Urinary bladder (tissue), 4 donors: ENCODE measurements at places on chromosomes 3 and 15. TPM values are rescaled to one million over a fixed set of nuclear protein-coding genes. Genes with fewer than 3 reads are reported as not detected.

DNA sequence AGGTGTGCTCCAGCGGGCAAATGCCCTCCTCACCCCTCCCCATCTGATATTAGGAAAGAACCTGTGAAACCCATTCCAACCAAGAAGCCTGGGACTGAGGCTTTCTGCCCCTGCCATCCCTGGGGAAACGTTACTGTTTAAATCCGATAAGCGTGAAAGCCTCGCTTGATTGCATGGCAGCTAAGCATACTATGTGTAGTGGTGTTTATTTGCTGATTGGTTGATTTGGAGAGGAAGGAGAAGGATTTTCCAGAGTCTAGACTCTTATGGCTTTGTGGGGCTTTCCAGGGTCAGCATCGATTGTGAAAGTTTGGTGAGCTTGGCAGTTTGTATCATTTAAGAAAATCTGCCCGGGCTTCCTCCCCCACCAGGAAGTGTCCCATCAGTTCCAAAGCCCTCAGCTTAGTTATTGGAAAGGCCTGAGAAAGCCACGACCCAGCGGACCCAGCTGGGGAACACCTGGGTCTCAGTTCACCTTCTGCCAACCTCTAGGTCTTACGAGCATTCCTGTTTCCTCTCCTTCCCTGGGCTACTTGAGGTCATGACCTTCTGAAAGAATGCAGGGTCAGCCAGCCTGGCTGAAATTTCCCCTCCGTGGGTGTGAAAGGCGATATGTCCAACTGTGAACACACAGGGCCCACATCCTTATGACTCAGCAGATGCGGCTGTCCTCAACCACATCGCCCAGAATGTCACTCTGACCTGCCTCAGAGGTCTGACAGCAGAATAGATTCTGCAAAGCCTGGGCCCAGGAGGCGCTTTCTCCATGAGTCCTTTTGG, 62.8 kb upstream of the HERC1 start:
- no peak for DNase-seq

The STAB1 gene
- total RNA-seq, result 73.5 TPM

GRCh38 chr15:52228921-52229320, 37.7 kb upstream of the GNB5 start:
- DNase-seq, result peak; percentile 18

- DNase-seq, result no peak
These were observed 70.3 kb upstream of the ARL8B start for GRCh38 chr3:5051772-5052171.

The ZNF80 gene
- total RNA-seq, result not detected

- no peak for DNase-seq
These were observed 21.3 kb downstream of the TM4SF1 start for GRCh38 chr3:149356044-149356592.

- no peak for DNase-seq
These were observed 1042.1 kb downstream of the TUSC7 start for GRCh38 chr3:117751651-117752050.

The DPPA2 gene
- not detected for total RNA-seq

The RBP2 gene
- total RNA-seq, result not detected

The LRRC3B gene
- total RNA-seq, result 7.1 TPM

- no peak for DNase-seq
These were observed 237.8 kb upstream of the GADL1 start for GRCh38 chr3:31132132-31132769.

The SNX33 gene
- total RNA-seq, result 11.1 TPM

The AZI2 gene
- total RNA-seq, result 115 TPM

GRCh38 chr3:52470920-52471319, 15.5 kb downstream of the NISCH start:
- no peak for DNase-seq

The SLC9A9 gene
- total RNA-seq, result 46.2 TPM
